Activated CD4-positive, alpha-beta memory T cell treated with anti-CD3 and anti-CD28 coated beads, Interleukin-2, amount 10 ng/mL, durations not matched to agents 7 days and 5 days (primary cell): ENCODE measurements at places on chromosomes 13 and 19. TPM values are rescaled to one million over a fixed set of nuclear protein-coding genes. Genes with fewer than 3 reads are reported as not detected.
A peak's percentile ranks its signal among the peaks of the same experiment; 100 is the strongest.

The SDHAF1 gene
- total RNA-seq = 17.3 TPM

The MIDN gene
- 86.2 TPM for total RNA-seq

The CPAMD8 gene
- 1.2 TPM for total RNA-seq

The FCER2 gene
- total RNA-seq = 0.95 TPM

The RABAC1 gene
- total RNA-seq = 97.2 TPM

The TNFSF13B gene
- 12.0 TPM for total RNA-seq

The ATP4B gene
- not detected for total RNA-seq

- peak overlapping the region; percentile 31 for H3K27ac ChIP-seq
- H3K36me3 ChIP-seq = peaks cover 13% of the 10 kb centered on the region
- peak overlapping the region; percentile 84 for H3K4me3 ChIP-seq
Observed at GRCh38 chr13:50130123-50130946, 115.1 kb downstream of the KCNRG start.

DNA sequence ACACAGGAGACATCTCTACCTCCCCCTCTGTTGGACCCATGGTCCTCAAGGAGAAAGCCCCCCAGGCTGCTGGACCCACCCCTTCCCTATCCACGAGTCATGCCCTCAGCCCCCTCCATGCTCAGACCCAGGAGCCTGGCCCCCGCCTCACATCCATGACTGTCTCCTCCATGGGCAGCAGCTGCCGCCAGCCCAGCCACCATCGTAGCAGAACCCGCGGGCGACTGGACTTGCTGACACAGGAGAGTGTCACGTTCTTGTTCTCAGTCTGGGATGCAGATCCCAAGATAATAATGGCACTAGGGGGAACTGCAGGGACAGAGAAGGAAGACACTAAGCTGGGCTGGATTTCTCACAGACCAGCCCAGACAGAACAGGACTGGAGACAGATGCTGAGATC, 3.8 kb downstream of the NPHS1 start:
- no peak for DNase-seq
- H3K27ac ChIP-seq = no peak overlapping the region

DNA sequence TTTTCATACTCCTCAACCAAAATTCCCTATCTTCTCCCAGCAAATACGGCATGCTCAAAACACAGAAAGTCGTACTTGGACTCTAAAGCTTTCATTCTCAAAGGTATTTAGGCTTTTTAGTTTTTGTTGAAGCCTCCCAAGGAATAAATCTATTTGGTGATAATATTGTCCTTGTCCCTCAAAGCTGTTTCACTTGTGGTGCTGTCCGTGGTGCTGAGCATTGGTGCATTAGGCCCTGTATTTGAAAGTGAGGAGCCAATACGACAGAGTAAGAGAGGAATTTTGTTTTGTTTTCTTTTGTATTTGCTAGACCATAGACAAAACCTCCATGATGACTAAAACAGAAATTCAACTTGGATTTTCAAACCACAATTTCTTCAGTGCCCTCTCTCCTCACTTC, 3.2 kb upstream of the LGALS13 start:
- H3K36me3 ChIP-seq = no peaks in the 10 kb centered on the region
- peaks cover 24% of the 10 kb centered on the region for H3K27me3 ChIP-seq
- no peak overlapping the region for H3K27ac ChIP-seq
- DNase-seq = peak; percentile 40
- no peaks in the 10 kb centered on the region for H3K4me1 ChIP-seq
- no peak overlapping the region for H3K4me3 ChIP-seq

DNA sequence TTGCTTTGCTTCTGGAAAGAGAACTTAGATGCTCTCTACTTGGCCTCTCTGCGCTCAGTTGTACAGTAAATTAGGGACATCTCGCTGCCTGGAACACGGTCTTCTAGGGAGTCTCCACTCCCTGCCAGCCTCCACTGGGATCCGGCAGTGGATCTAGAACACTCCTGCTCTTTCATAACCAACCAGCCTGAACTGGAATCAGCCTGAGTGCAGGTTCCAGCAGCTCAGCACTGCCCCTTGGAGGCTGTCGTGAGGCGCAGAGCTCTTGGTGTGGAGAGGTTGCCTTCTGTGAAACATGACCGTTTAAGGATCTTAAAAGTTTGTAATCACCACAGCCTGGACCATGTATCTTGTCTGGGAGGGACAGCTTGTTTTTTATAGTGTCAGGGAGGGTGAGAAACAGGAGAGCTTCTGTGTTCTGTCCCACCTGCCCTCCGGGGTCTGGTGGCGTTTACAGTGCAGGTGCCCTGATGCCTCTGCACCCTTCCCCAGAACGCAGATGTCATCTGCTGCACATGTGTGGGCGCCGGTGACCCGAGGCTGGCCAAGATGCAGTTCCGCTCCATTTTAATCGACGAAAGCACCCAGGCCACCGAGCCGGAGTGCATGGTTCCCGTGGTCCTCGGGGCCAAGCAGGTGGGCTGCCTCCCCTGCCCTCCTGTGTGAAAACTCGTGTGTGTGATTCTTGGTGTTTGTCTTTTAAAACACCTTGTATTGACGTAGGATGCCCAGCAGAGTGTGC, 24.8 kb downstream of the UPF1 start:
- no peaks in the 10 kb centered on the region for H3K27me3 ChIP-seq
- peaks cover 73% of the 10 kb centered on the region for H3K36me3 ChIP-seq
- no peak for DNase-seq
- peaks cover 3% of the 10 kb centered on the region for H3K4me1 ChIP-seq
- H3K4me3 ChIP-seq = no peak overlapping the region

DNA sequence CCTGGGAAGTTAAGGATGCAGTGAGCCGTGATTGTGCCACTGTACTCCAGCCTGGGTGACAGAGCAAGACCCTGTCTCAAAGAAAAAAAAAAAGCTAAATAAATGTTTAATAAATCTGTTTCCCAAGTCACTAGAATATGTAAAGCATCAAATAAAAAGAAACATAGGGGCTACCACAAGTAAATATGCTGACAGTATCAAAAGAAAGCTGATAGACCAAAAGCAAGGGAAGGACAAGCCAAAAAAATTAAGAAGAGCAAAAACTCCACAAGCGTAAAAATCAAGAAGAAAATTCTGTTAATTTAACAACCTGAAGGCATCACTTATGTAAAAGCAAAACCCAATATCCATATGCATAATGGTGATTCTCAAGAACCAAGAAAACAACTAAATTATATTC, 9.7 kb downstream of the KPNA3 start:
- peaks cover 13% of the 10 kb centered on the region for H3K36me3 ChIP-seq
- H3K4me3 ChIP-seq = no peak overlapping the region
- H3K27me3 ChIP-seq = no peaks in the 10 kb centered on the region
- no peak for DNase-seq
- H3K27ac ChIP-seq = no peak overlapping the region

- peaks cover 61% of the 10 kb centered on the region for H3K4me1 ChIP-seq
- H3K36me3 ChIP-seq = peaks cover 64% of the 10 kb centered on the region
- no peak overlapping the region for H3K27ac ChIP-seq
- DNase-seq = no peak
- no peaks in the 10 kb centered on the region for H3K27me3 ChIP-seq
- H3K4me3 ChIP-seq = no peak overlapping the region
Observed at GRCh38 chr19:47135156-47135555, 4.5 kb downstream of the SAE1 start.

GRCh38 chr19:49106648-49107135, 7.5 kb upstream of the LIN7B start:
- H3K36me3 ChIP-seq = peaks cover 57% of the 10 kb centered on the region
- DNase-seq = peak; percentile 69
- H3K4me1 ChIP-seq = peaks cover 5% of the 10 kb centered on the region
- no peaks in the 10 kb centered on the region for H3K27me3 ChIP-seq
- no peak overlapping the region for H3K4me3 ChIP-seq

- peaks cover 10% of the 10 kb centered on the region for H3K4me1 ChIP-seq
- peaks cover 19% of the 10 kb centered on the region for H3K27me3 ChIP-seq
Observed at GRCh38 chr13:24065176-24065575, 95.3 kb upstream of the SPATA13 start.

- no peak overlapping the region for H3K27ac ChIP-seq
- H3K4me1 ChIP-seq = peaks cover 3% of the 10 kb centered on the region
- peaks cover 61% of the 10 kb centered on the region for H3K36me3 ChIP-seq
- DNase-seq = no peak
- H3K27me3 ChIP-seq = no peaks in the 10 kb centered on the region
Observed at GRCh38 chr13:114022876-114023275, 49.0 kb upstream of the C13orf46 start.

DNA sequence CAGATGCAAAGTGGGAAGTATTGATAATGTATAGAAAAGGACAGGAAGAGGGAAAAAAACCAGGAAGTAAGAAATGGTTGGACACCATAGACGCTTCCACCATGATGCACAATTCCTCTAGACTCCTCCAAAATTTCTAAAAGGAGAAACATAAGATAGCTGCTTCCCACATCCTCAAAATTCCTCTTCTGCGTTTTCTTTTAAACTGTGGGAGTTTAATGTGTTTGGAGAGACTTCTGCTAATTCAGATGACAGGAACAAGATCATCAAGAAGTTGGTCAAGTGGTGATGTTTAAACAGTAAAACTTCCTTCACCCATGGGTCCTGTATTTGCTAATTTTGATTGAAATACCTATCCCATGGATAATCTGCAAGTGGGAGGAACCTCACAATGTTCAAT, 130.2 kb downstream of the IRS2 start:
- no peak for DNase-seq
- no peak overlapping the region for H3K27ac ChIP-seq
- H3K36me3 ChIP-seq = no peaks in the 10 kb centered on the region
- H3K27me3 ChIP-seq = no peaks in the 10 kb centered on the region

DNA sequence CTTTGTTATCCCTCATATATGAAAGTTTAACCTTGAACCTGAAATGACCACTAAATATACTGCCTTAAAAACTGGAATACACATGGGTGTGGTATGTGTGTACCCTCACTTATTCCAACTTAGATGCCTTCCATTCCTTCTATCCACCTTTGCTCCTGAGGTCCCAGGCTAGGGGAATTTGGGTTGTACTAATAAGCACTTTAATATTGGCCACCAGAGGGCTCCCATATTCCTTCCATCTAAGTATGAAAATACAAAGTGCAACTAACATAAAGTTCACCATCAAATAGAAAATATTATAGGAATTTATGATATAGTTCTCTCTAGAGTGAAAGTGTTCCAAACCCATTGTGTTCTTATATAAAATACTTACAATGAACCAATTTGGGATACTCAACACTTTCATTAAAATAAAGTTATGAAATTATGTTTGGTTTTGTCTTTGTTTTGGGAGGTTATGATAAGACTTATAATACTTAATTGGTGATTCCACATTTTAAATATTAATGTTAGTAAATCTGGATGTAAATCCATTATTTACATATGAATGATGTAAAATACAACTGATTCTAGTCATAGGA, 62.3 kb downstream of the ITGBL1 start:
- H3K4me3 ChIP-seq = no peak overlapping the region
- H3K4me1 ChIP-seq = peaks cover 10% of the 10 kb centered on the region
- peaks cover 5% of the 10 kb centered on the region for H3K27me3 ChIP-seq

DNA sequence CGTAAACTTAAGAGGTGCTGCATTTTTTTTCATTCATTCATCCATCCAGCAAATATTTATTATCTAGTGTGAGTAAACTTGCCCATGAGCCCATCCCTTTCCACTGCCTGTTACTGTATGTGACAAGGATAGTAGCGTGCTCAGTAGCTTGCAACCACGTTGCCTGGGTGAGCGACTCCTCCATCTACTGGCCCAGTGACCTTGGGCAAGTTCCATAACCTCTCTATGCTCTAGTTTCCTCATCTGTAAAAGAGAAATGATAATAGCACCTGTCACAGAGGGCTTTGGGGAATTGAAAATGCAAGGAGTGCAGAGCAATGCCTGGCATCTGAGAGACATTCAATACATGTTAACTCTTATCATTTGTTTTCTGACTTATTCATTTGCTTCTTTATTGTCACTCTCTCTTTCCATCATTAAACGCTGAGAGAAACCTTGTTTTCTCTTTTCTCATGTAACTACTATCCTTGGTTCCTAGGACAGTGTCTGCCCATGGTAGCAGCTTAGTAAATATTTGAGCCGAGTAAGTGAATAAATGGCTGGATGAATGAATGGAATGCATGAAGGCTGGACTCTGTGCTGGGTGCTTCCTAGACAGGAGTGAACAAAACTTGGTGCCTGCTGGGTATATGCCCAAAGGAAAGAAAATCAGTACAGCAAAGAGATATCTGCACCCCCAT, 19.9 kb downstream of the LRCH1 start:
- no peak overlapping the region for H3K27ac ChIP-seq
- peaks cover 5% of the 10 kb centered on the region for H3K36me3 ChIP-seq
- H3K27me3 ChIP-seq = no peaks in the 10 kb centered on the region
- H3K4me3 ChIP-seq = no peak overlapping the region

- DNase-seq = no peak
- H3K4me3 ChIP-seq = no peak overlapping the region
- H3K4me1 ChIP-seq = no peaks in the 10 kb centered on the region
- H3K27me3 ChIP-seq = peaks cover 3% of the 10 kb centered on the region
- no peak overlapping the region for H3K27ac ChIP-seq
Observed at GRCh38 chr19:33559996-33560395, 38.4 kb upstream of the PEPD start.

GRCh38 chr13:38321654-38322053, 28.0 kb upstream of the UFM1 start:
- no peaks in the 10 kb centered on the region for H3K27me3 ChIP-seq
- H3K36me3 ChIP-seq = no peaks in the 10 kb centered on the region
- no peak overlapping the region for H3K4me3 ChIP-seq
- no peak overlapping the region for H3K27ac ChIP-seq
- no peaks in the 10 kb centered on the region for H3K4me1 ChIP-seq
- DNase-seq = no peak

DNA sequence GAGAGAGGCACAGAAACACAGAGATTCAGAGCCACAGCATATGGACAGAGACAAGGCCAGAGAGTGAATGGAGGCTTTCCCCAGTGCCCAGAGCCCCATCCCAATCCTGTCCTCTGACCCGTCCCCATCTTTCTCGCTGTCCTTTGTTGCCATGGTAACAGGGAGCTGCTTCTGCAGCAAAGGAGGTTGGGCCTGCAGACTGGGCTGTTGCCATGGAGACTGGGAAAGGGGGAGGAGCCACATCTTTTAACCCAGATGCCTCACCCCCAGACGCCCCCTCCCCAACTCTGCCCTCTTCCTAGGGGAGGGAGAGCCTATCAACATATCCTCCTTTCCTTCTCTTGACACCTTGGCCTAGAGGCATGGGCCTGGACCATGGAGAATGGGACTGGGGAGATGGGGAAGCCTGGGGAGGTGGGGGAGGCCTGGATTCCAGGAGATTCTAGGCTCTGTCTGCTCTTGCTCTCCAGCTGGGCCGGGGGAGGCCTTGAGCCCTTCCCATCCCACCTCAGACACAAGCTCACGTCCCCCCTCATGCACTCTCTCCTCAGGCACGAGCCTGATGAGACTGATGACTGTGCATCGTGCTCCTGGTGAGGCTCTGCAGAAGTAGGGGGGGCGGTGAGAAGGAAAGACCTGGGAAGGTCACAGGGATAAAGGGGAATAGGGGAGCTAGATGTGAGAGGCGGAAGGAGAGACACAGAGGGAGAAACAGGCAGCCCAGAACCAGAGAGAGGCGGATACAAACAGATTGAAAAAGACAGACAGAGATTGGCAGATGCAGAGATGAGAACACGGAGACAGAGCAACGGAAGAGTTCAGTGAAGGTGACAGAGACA, 2.1 kb upstream of the ATP1A3 start:
- H3K27ac ChIP-seq = no peak overlapping the region
- DNase-seq = no peak
- H3K36me3 ChIP-seq = no peaks in the 10 kb centered on the region
